ENCODE measurements at places on chromosomes 12 and 14.

GRCh38 chr12:129964826-129965457, 61.1 kb upstream of the TMEM132D start:
- DNase-seq = peak; percentile 46

DNA sequence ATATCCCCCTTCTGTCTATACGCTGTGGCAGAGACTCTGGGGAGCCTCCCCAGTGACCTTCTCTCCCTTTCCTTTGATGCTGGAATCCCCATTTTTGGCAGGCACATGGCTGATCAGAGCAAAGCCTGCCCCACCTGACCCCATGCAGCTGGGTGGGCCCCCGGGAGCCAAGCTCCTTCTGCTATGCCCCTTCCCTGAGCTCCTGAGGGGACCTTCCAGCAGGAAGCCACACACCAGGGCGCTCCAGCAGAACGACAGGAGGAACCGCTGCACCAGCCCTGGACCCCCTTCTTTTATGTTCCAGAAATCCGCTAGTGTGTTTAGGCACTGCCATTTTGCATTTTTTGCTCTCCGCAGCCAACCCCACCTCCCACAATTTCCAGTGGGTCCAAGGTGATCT, 44.6 kb downstream of the TRAFD1 start:
- DNase-seq = no peak

- no peak for DNase-seq
These were observed 285.0 kb upstream of the GRIP1 start for GRCh38 chr12:66963901-66964300.

DNA sequence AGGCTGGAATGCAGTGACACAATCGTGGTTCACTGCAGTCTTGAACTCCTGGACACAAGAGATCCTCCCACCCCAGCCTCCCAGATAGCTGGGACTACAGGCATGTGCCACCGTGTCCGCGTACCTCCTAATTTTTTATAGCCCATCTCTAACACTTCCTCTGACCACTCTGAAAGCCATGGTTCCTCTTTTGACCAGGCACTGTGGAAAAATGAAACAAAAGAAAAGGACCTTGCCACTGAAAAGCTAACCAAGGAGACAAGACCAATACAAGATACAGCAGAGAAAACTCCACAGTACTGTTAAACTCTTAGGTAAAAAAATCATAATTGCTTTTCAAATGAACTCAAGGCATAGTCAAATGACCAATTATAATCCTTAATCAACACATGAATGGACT, 233.3 kb downstream of the NEDD1 start:
- no peak for DNase-seq

- DNase-seq = no peak
These were observed 11.8 kb upstream of the RPL10L start for GRCh38 chr14:46663382-46663781.

GRCh38 chr12:14442221-14442881, 76.9 kb downstream of the ATF7IP start:
- DNase-seq = no peak

DNA sequence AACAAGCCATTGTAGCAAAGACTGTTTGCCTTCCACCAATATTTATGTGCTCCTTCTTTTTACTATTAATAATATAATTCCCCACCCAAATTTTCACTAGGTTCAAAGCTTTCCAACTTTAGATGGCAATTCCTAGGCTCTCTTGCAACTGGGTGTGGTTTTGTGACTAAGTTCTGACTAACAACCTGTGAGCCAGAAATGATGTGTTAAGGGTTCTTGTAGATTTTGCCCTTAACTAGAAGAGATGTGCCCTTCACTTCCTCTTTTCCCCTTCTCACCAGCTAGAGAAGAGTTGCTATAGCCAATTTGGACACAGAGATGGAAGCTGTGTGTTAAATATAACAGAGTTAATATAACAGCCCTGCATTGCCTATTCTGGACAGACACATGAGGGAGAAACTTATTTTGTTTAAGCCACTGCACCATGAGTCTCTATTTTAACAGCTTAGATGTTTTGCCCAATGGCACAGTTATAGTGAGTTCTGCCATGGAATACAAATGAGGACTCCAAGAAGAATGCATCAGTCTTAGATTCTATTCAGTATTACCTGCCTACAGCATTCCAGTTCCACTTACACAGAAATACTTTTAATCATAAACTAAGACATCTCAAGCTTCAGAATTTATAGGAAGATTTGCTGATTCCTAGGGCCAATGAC, 216.2 kb downstream of the DUSP6 start:
- no peak for DNase-seq

DNA sequence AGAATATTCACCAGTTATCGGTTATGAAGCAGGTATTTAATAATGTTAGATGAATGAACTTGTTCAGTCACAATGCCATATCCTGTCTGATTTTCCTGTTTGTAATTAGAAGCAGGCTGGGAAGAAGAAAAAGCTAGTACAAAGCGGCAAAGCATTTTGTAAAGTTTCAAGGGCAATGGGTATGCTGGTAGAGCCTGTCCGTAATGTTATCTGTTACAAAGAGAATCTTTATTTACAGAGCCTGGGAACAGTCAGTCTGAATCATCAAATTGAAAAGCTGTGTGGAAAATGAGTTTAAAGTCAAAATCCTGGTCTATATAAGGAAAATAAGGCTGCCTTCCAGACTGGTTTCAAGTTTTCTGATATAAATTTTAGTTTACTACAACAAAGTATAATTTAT, 40.5 kb downstream of the PARP11 start:
- DNase-seq = no peak

DNA sequence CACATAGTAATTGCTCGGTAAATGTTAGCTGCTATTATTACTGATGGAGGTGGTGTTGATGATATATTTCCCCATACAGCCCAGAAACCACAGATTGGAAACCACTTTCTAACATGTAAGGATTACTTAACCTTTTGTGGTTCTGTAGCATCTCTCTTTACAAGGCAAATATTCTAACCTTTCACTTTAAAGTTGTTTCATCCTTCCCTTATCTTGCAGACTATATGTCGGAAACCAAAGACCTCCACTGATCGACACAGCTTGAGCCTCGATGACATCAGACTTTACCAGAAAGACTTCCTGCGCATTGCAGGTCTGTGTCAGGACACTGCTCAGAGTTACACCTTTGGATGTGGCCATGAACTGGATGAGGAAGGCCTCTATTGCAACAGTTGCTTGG, 75.8 kb downstream of the FRMD6 start:
- DNase-seq = no peak

GRCh38 chr12:117552971-117553370, 191.5 kb upstream of the NOS1 start:
- no peak for DNase-seq

DNA sequence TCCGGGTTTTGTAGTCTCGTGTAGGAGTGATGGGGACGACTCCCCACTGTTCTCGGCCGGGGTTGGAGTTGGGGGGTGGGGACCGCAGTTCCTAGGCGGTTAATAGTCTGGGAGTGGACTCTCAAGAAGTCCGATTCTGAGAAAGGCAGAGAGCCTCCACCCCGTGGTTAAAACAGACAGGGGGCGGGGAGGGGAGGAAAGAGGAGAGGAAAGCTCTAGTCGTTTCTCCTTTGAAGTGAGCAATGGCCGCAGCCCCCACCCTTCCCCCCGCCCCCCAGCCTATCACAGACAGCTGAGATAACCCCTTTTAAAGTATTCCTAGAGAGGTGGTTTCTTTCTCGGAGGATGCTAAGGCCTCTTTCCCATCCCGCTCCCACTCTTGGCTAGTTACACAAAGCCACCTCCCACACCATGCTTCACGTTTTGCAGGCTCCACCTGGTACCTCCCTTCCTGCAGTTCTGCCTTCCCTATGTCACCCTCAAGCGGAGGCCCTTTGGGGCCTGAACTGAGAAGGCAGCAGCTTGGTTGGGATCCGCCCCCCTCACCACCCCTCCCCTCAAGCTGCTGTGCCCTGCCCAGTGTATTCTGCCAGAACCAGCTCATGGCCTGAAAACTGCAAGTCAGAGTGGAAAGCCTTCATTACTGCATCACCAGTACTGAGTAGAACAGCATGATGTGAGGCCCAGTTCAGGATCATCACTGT, 853 bp downstream of the USP5 start:
- DNase-seq = no peak

Measured in NCI-H748 treated with DMSO at 0.1 percent for 48 hours (cell line).